ENCODE measurements at places on chromosomes 4 and X.
A peak's percentile ranks its signal among the peaks of the same experiment; 100 is the strongest.

- DNase-seq, result no peak
Observed at GRCh38 chr4:67587156-67587555, 28.6 kb downstream of the STAP1 start.

DNA sequence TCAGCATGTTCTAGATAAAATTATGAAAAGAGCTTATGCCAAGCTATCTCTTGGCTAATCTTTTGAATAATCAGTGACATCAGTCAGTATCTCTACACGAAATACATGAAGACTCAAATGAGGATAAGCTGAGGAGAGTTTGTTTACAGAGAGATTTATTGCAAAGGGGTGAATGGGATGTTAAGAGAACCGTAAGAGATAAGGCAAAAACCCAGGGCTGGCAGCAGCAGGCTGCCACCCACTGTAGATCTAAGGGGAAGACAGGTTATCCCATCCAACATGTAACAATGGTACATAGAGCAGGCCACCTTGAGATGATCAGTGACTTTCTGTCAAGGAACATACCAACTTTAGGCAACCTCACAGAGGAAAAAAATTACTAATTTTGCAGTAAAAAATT lies 432.1 kb upstream of the NR3C2 start:
- DNase-seq, result no peak

- DNase-seq, result no peak
Observed at GRCh38 chrX:16666541-16666940, 16.6 kb downstream of the S100G start.

GRCh38 chrX:115906276-115906675 lies 264.3 kb upstream of the AGTR2 start:
- no peak for DNase-seq

- DNase-seq, result no peak
Observed at GRCh38 chrX:36867143-36867542, 141.0 kb upstream of the FAM47C start.

- no peak for DNase-seq
Observed at GRCh38 chr4:29151584-29151983, 1568.6 kb upstream of the PCDH7 start.

DNA sequence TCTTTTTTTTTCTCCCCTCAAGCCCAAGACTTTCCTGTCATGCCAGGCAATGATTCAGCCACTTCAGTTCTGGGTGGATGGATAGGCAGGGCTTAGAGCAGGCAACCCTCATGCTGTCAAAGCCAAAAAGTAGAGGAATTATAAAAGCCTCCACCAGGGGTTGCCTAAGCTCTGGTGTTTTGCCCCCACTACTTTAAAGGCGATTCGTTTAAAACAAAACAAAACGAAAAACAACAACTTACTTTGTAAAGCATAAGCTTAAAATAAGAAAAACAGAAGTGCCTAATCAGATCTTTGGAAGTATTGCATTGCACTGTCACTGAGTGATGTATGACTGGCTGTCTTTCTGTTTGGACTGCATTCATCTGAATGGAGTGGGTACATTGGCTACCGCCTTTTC lies 5.3 kb upstream of the IDS start:
- DNase-seq, result no peak

DNA sequence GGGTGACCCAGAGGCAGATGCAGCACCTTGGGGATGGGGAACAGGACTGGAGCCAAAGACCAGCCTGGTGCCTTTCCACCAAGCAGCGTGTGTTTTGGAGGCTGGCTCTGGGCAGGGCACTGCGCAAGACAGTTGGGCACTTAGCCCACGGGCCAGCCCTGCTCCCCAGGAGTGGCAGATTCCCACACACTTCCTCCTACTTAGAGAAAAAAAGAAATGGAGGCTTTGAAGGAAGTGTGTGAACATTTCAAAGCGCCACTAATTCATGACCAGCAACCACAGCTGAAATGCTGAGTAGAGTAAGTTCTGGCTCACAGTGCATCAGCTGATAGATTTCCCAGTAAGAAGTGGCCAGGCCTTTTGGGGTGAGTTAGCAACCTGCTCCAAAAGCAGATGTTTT lies 54.9 kb upstream of the LGI2 start:
- no peak for DNase-seq

DNA sequence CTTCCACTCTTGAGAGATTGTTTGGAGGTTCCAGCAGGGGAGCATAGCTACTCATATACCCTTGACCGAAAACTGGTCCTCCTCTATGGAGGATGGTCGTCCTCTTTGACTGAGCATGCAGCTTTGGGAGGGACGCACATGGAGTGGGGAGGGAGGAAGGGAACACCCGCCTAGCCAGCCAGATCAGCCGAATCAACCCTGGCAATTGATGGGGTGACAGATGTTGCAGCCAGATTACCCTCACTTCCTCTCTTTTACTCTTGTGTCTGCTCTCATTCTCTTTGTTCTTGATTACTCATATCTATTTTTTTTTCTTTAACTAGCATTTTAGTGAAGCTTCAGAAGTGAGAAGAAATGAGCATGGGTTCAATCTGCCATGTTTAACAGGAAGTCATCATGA lies 19.6 kb downstream of the MGST2 start:
- no peak for DNase-seq

DNA sequence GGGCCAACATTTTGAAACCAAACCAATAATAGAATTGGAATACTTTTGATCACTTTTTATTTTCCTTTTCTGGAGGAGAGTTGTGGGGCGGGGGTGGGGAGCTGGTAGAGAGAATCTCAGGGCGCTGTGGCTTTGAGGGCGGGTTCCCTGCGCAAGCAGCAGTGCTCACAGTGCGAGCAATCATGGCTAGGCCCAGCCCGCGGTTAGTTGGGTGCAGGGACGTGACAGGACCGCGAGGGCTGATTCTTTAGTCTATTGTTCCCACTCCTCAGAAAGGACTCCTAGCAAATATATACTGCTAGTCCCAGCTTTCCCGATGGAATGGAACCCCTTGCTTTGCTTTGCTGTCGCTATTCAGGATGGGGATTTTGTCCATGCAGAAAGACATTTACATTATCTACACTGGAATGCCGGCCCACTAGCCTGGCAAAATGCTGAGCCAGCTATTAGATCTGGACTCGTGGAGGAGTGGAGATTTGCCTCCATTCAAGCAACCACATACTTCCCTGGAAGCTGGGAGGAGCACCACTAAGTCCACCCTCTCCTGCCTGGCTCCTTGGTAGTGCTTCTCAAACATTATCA lies 23.9 kb upstream of the APLN start:
- DNase-seq, result peak; percentile 14

- DNase-seq, result no peak
Observed at GRCh38 chrX:48972220-48973164, 848 bp upstream of the KCND1 start.

GRCh38 chrX:140440876-140441275 lies 64.0 kb downstream of the SOX3 start:
- no peak for DNase-seq

DNA sequence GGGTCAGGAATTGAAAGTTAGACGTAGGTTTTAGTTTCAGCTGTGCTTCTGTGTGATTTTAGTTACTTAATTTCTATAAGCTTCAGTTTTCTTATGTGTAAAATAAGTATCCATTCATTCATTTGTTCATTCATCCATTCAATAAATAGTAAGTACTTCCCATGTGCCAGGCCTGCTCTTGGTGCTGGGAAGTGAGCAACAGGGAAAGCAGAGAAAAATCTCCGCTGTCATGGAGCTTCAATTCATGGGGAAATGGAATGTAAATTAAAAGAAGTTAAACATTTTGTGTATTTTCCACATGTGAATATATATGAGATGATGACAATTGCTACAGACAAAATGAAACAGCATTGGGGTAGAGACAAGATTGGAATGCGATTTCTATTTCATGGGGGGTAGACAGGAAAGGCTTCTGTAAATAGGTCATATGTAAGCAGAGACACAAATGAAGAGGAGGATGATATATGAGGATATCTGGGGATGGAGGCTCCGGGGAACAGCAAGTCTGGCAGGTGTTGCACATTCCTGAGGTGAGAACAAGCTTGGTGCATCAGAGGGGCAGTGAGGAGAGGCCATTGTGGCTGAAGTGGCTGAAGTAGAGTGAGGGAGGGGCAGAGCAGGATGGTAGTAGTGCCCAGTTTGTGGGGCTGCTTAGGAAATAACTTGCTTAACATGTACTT lies 66.2 kb downstream of the FHIP1A start:
- no peak for DNase-seq

DNA sequence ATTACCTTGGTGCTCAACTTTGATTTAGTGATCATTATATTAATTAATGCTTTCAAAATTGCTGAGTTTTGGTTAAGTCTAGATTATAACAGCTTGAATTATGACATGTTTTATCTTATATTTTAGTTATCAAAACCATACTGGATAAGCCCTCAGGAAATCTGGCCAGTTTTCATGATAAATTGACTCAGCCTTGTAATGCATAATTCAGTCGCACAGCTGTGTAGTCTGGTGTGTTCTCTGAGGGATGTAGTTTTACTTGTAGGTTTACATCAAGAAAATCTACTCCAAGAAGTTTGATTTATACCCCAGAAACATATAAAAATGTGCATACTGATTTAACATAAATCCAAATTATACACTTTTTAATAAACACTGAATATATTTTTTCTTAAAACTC lies 477.5 kb downstream of the SPRY1 start:
- DNase-seq, result no peak

- DNase-seq, result no peak
Observed at GRCh38 chrX:73581002-73581628, 18.1 kb downstream of the CHIC1 start.

GRCh38 chr4:184448821-184449220 lies 25.5 kb downstream of the IRF2 start:
- no peak for DNase-seq

DNA sequence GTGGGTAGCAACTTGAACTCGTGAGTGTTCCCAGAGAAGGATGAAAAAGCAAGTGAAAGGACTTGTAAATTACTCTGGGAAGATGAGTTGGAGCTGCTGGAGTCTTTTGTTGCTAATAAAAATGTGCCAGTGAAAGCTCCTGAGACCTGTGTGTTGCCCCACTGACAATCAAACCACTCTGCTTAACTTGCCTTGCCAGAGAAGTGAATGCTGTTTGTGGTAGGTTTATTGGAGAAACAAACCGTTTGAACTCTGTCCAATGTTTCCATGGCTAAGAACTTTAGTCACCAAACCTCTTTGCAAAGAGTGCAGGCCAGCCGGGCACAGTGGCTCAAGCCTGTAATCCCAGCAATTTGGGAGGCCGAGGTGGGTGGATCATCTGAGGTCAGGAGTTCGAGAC lies 586.9 kb downstream of the PCDH7 start:
- no peak for DNase-seq

GRCh38 chr4:144711700-144712456 lies 65.9 kb downstream of the HHIP start:
- no peak for DNase-seq

DNA sequence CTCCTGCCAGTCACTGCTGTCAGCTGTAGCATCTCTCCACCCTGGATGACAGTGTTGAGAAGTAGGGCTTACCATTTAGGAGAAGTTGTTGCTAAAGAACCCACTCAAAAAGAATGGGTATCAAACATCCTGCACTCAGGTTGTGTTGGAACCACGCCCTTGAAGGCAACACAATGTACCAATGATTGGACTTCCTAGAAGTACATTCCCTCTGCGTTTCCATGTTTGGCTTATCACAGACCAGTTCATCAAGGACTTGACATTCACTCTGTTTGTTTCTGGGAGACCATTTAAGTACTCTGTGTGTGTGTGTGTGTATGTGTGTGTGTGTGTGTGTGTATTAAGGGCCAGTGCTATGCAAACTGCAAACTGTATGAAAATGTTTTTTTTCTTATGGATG lies 200.6 kb upstream of the GATB start:
- DNase-seq, result no peak

DNA sequence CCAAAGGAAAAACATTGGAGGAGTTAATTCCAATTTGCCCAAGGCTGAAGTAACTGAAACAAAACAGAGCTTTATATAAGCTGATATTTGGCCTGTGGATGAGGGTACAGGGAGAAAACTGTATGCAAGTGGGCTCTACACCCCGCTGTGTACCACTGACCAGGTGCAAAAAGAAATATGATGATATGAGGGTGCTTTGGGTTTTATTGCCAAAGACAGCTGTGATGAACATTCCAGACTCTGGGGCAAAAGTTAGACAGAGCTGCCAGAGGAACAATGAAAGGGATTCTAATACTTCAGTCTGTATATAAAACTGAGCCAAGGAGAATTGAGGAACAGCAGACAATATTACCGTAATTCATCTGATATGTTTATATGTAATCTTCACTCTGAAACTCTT lies 117.4 kb downstream of the MID1 start:
- DNase-seq, result no peak

DNA sequence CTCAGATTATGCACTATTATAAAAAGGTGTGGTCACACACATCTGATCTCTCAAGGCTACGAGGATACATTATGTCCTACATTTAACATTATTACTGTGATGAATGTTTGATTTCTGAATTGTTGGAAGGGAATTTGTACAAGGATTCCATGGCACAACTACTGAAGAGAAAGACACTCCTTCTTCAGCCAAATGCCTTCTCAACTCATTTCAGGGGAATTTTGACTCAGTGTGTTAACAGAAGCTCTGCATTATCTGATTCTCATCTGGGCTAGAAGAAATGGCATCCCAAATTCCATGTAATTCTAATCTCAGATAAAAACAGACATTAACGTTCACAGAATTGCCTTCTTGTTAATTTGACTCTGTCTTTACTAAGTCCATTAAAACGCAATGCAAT lies 477.7 kb downstream of the PDGFC start:
- no peak for DNase-seq

DNA sequence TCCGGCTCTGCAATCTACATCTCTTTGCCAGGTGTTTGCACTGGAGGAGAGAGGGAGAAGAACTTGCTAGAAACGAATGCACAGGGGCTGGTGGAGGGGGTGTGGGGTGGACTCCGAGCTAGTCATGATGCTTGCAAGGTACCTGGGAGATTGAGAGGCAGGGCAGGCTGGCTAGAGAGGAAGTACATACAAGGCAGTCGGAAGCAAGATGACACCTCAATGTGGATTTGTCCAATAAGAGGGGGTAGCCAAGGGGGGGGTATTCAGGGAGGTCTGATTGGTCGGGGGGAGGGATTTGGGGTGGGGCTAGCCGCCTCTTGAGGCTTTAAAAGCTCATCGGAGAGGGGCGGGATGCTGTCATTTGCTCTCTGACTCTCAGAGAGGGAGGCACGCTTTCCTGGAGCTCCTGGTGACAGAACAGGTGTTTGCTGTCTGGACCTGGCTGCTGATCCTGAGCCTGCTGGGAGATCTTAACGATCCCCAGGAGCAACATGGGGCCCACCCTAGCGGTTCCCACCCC lies at the start of gene GPR50:
Gene GPR50, plus strand, starts transcription at position 354 of the 520 bp plus-strand sequence. Its CDS starts 138 bp downstream, at position 492.
- no peak for DNase-seq

GRCh38 chrX:21963731-21964405 lies 23.4 kb downstream of the SMS start:
- no peak for DNase-seq

GRCh38 chr4:159201168-159201567 lies 98.3 kb downstream of the RAPGEF2 start:
- DNase-seq, result no peak

All from T-helper 22 cell (primary cell).